ENCODE measurements at places on chromosomes 11 and 22. TPM values are rescaled to one million over a fixed set of nuclear protein-coding genes. Genes with fewer than 3 reads are reported as not detected.

Gene WNT7B
- not detected for total RNA-seq

- H3K27me3 ChIP-seq = no peaks in the 10 kb centered on the region
- H3K27ac ChIP-seq = no peak overlapping the region
- peaks cover 7% of the 10 kb centered on the region for H3K4me1 ChIP-seq
- no peak for DNase-seq
- no peaks in the 10 kb centered on the region for H3K36me3 ChIP-seq
Measured at GRCh38 chr11:61711498-61711897, 31.3 kb downstream of the DAGLA start.

GRCh38 chr11:8408151-8408941, 144.7 kb upstream of the LMO1 start:
- H3K4me1 ChIP-seq = no peaks in the 10 kb centered on the region
- DNase-seq = no peak
- no peak overlapping the region for H3K4me3 ChIP-seq
- H3K27ac ChIP-seq = no peak overlapping the region
- no peaks in the 10 kb centered on the region for H3K36me3 ChIP-seq

- no peak overlapping the region for H3K4me3 ChIP-seq
- H3K36me3 ChIP-seq = peaks cover 5% of the 10 kb centered on the region
- H3K27ac ChIP-seq = no peak overlapping the region
- H3K4me1 ChIP-seq = no peaks in the 10 kb centered on the region
Measured at GRCh38 chr11:65708451-65708850, 3.6 kb upstream of the KAT5 start.

DNA sequence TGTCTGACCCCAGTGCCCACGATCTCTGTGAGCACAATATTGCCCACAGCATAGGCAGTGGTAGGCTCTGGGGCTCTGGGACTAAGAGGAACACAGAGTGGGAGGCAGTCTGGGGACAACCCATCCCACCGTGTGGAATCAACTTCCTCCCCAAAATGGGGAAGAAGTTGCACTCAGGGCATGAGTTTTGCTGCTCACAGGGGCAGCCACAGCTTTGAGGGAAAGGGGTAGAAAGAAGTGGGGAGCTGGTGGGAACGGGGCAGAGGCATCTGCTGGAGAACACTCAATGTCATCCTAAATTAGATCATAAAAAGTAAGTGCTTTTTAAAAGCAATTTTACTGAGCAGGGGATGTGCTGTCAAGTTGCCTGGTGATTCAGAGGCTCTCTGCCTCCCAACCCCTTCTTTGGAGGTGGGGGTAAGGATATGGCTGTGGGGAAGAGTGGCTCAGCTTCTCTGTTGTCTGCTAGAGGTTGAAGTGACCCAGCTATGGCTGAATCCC, 233.8 kb upstream of the NCAM1 start:
- H3K27me3 ChIP-seq = no peaks in the 10 kb centered on the region
- peak; percentile 43 for DNase-seq
- no peak overlapping the region for H3K4me3 ChIP-seq
- H3K36me3 ChIP-seq = no peaks in the 10 kb centered on the region
- no peaks in the 10 kb centered on the region for H3K4me1 ChIP-seq
- no peak overlapping the region for H3K27ac ChIP-seq

DNA sequence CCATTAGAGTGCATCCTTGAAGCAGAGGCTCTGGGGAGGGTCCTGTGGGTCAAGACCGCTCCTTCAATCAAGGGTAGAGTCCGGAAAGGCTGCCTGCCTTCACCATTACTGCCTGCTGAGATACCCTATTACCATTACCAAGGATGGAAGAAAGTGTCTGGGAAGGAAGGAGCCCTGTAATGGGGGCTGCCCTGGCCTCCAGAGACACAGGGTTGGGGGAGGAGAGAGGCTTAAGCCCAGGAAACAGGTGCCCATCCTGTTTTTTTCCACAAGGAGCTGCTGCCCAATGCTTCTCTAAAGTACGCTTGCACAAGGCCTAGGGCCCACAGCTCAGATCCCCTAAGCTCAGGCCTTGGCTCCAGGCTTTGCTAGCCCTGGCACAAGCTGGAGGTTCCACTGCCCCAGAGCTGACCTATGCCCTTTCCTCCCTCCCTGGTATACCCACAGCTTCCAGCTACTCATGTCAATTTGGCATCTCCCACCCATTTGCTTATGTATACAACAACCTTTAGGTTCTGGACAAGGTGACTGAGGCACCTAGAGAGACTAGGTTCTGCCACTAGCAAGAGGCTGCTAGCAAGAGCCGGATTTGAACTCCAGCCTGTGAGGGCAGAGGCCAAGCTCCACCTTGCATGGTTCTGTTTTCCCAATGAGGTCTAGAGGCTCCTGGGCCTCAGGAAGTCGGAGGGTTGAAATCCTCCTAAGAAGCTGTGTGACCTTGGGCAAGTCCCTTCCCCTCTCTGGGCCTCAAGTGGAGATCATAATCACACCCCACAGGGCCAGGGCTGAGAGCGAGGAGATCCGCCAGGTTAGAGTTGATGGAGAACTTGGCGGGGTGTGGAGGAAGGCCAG, 1.5 kb upstream of the PLCB3 start:
- H3K4me1 ChIP-seq = no peaks in the 10 kb centered on the region
- H3K36me3 ChIP-seq = peaks cover 5% of the 10 kb centered on the region
- H3K4me3 ChIP-seq = no peak overlapping the region

All from right atrium auricular region (tissue), 2 donors.